Neural progenitor cell (in vitro differentiated cells): ENCODE measurements at places on chromosomes 2 and 18. TPM values are rescaled to one million over a fixed set of nuclear protein-coding genes. Genes with fewer than 3 reads are reported as not detected.

The ARPC2 gene
- total RNA-seq: 151 and 155 TPM in 2 replicates

The ALPI gene
- total RNA-seq: not detected in 2 replicates

The LAMA3 gene
- total RNA-seq: 0.28 and 0.47 TPM in 2 replicates

The TUBA3E gene
- not detected in 2 replicates for total RNA-seq

The HOXD3 gene
- not detected in 2 replicates for total RNA-seq

The GALR1 gene
- total RNA-seq: not detected in 2 replicates

The UNC80 gene
- total RNA-seq: 0.93 and 1.9 TPM in 2 replicates

The LRP1B gene
- total RNA-seq: 0.09 TPM in 1 of 2 replicates, not detected in the other

GRCh38 chr18:44682871-44683221, 2.2 kb downstream of the SETBP1 start:
- peak; percentile 62 for DNase-seq

DNA sequence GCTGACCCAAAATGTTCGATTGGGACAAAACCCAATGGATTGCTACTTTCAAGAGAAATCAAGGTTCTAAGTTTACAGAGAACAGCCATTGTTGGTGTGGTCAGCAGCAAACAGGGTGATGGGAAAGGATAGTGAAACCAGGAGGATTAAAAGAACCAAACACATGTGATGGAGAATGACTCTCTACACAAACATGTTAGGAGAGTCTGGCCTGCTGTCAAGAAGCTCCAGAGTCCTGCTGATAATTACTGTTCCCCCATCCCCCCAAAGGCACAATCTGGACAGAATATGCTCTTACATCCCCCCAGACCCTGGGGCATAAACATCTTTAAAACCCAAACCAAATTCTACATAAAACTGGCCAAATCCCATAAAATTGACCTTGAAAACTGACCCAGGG, 32.0 kb upstream of the ACYP2 start:
- DNase-seq: no peak

GRCh38 chr2:54456612-54457322, 640 bp downstream of the SPTBN1 start:
- peak; percentile 79 for DNase-seq

DNA sequence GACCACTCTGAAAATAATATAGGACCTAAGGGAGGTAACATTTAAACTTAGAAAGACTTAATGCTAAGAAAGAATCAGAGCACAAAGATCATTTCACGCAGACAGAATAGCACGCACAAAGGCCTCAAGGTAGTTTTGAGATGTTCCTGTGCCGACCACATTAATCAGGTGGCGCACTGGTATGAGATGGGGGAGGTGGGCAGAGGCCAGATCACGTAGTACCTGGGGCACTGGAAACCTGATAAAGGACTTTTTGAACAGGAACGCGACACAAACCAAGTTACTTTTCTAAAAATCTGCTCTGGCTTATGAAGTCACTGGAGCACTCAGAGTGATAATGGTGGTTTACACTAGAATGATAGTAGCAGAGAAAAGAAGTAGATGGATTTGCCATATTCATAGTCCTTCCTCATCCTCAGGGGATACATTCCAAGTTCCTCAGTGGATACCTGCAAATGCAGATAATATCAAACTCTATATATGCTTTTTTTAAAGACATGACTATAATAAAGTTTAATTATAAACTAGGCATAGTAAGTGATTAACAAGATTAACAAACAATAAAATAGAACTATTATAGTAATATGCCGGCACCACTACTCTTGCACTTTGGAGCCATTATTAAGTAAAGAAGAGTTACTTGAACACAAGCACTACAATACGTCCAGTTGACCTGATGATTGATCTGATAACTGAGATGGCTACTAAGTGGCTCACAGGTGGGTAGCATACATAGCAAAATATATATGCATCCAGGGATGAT, 42.6 kb upstream of the CDCA7 start:
- DNase-seq: no peak

DNA sequence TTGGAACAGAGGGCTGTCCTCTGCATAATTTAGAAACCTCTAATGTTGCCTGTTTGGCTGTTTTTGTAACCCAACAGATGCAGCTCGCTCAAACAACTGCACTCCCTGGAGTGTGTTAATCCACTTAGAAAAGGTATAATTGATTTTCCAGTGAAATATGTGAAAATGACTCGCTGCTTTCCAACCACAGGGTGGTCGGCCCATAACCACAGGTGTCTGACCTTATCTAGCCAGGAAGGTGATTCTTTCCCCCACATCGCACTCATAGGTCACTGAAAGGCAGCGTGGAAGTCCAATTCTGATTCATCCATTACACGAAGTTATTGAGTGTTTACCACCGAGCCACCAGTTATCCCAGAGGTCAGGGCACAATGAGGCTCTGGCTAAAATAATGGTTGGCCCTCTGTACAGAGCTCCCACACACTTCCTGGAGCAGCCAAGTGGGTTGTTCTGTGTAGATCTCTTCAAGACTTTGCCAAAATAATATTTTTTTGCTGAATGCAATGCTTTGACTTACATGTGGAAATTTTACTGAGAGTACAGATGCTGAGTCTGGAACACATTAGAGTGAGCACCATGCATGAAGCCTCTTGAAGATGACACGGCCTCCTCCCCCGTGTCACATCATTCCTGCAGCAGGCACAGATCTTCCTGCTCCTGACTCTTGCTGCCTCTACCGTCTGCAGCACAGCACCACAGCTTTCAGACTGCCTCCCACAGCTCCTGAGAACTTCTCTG, 396.2 kb downstream of the ZNF516 start:
- no peak for DNase-seq

- no peak for DNase-seq
Observed at GRCh38 chr2:230267059-230267458, 41.5 kb downstream of the SP140 start.

GRCh38 chr2:234308813-234309195, 188.1 kb downstream of the ARL4C start:
- DNase-seq: no peak

GRCh38 chr2:27390822-27391679, 10.5 kb upstream of the ZNF513 start:
- DNase-seq: no peak

DNA sequence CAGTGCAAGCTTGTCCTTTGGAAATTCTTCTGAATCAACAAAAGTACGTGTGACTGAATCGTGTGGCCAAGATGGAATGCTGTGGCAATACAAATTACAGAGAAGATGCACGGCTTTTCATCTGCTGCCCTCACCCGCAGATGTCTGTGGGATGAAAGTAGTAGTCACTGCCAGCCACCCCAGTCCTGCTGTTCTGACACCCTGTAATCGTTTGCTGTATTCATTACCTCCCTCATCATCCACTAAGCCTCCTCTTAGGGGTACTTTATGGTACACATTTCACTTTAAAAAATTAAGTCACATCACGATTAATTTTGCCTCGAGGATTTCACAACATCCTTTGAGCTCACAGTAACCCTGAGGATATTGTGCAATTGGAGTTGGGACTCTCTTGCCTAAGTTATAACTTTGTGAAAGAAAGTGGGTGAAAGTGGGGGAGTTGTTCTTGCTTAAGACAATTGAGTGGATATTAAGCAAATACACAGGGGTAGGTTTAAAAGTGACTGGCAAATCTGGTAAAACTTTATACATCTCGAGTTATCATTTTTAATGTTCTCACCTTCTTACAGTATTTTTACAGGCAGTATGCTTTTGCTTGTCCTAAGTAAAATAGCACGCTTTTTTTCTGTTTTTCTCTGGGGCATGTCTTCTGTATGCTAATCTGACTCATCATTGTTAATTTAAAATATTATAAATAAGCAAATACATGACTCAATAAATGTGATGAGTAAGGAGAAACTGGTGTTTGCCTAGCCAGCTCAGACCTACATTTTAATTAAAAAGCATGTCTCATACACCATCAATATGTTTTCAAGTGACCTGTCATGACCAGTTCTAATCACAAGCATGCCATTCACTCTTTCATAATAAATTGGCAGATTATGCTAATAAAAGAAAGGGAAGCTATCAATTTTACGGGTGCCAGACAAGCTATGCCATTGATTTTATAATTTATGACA, 680.9 kb downstream of the IRS1 start:
- no peak for DNase-seq

DNA sequence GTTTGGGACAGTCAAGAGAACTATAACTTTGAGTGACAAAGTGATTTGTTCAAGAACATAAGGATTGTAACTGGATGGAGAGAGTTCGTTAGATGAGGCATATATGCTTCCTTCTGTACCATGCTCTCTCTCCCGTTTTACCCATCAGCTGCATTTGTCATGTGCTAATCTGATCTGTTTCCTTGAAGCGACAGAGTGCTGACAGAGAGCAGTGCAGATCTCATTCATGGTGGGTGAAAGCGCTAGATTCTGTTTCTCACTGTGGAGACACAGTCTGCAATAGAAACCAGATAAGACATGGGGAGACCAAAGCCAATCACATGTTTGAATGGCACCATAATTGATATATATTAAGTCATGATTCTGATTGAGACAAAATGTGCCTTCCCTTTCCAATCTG, 456.6 kb upstream of the CELF4 start:
- no peak for DNase-seq

- no peak for DNase-seq
Observed at GRCh38 chr2:232013701-232014353, 52.3 kb downstream of the DIS3L2 start.

- DNase-seq: no peak
Observed at GRCh38 chr2:109517118-109517889, 96.5 kb downstream of the SEPTIN10 start.

DNA sequence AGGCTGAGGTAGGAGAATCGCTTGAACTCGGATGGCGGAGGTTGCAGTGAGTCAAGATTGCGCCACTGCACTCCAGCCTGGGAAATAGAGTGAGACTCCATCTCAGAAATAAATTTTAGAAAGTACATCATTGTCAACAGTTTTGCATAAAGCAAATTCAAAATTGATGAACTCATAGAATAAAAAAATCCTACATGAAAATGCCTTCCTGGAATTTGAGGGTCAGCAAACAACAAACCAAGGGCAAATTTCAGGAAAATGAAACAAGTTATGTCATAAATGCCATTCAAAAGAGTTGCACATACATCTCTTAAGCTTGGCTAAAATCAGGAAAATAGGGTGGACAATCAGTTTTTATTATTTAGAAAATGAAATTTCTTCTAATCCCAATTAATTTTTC, 45.1 kb downstream of the COL5A2 start:
- DNase-seq: no peak

DNA sequence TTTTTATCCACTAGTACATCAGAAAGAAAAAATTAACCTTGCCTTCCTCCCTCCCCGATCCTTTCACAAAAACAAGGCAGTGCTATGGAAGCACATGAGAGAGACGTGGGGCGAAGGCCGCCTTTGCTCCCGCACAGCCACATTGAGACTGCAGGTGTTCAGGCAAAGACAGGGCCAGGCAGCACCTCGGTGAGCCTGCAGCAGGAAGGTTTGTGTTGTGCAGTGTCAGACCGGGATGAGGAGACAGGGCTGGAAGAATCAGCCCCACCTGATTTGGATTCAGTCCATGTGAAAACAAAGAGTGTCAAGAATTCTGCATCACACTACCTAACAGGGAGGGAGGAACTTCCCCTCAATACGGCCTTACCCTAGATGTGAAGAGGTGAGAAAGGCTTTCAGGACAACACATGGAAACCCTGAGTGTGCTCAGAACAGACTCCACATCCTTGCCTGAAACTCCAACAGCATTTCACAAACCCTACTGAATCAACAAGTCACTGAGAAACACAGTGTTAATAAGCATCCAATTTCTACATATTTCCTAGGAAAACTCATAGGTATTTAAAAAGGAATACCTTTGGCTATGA, 59.6 kb downstream of the HDAC4 start:
- no peak for DNase-seq

- DNase-seq: no peak
Observed at GRCh38 chr2:10466801-10467200, 18.7 kb upstream of the ODC1 start.

- no peak for DNase-seq
Observed at GRCh38 chr2:195961873-195962272, 106.8 kb downstream of the DNAH7 start.

GRCh38 chr2:220335591-220335915, 708.1 kb downstream of the SLC4A3 start:
- peak; percentile 5 for DNase-seq

DNA sequence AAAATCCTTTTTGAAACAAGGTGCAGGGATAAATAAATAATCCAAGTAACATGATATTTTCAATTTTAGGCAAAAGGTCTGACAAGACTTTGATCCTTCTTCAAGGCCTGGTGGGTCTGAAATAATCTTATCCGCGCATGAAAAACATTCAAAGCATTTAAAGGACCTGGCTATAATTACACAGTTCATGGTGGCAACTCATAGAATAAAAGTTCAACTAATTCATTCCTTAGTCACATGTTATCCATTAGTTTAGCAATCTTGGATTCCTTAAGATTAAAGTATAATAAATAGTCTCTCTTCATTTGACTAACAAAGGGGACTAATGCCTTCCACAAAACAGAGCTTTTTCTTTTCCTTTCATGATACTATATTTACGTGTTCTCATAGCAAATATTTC, 21.0 kb upstream of the SLC38A11 start:
- no peak for DNase-seq

DNA sequence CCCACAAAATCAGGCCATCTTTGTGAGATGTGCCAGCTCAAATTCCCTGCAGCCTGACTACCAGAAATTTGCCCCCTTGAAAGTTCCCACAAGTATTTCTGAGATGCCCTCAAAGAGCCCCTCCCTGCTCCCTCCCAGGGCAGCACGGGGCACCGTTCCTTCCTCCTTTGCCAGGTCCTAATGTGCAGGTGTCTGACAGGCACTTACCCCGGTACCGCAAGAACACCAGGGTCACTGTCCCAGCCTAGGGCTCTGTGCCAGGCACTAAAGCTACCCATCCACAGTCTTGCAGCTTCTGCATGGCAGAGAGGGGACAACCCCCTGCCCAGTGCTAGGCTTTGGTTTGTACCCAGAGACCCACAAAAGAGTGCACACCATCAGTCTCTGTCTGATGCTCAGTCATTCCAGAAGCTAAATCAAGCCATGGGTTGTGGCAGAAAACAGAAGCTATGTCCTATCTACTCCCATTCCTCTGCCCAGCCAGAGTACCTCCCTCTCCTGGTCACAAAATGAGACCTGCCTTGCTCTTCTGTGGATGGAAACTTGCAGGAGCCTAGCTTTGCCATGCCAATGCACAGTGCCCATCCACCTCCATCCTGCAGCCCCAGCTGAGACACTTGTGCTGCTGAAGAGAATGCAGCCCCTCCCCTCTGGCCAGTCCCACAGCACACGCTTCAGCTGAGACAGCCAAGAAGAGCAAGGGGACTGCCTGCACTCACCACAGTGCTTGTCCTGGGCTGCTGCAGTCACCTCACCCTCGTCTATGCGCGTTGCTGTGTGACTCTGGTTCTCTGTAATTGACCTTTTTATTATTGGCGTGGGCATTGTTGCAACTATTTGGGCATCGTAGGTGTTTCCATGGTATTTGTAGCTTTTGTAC, 48.7 kb downstream of the INPP5D start:
- DNase-seq: no peak

- no peak for DNase-seq
Observed at GRCh38 chr18:68791801-68792200, 6.1 kb upstream of the CCDC102B start.

DNA sequence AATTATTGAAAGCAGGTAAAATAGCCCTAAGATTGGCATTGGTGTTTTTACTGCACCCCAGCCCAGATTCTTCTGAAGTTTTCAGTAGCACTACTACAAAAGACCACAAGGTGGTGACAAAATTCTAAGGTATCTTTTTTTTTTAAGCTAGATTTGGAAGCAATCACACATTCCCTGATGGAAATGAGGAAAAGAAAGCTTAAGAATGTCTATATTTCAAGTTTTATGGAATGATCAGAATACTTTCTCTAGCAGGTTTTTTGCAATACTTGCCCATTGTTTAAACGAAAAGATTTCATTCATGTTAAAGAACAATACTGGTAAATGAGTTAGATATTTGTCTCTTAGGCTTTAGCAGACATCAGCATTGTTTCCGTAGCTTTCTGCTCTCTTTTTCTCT, 32.1 kb upstream of the ZNF638 start:
- DNase-seq: peak; percentile 47

GRCh38 chr2:43025709-43026295, 200.6 kb downstream of the ZFP36L2 start:
- no peak for DNase-seq
